ENCODE measurements at places on chromosomes 16 and 17. TPM values are rescaled to one million over a fixed set of nuclear protein-coding genes. Genes with fewer than 3 reads are reported as not detected.
A peak's percentile ranks its signal among the peaks of the same experiment; 100 is the strongest.

DNA sequence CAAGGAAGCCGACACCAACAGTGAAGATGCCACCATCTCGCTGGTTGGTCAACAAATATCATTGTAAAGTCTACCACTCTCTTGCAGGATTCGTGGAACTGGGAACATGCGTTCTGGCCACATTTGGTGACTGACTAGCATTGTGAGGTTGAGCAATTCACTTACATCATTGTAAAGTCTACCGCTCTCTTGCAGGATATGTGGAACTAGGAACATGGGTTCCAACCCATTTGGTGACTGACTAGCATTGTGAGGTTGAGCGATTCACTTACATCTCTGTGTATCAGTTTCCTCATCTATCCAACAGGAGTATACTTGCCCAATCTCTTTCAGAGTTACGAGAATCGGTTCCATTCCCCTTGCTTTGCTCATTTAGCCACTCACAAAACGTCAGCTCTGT, 42.6 kb upstream of the RPH3AL start:
- H3K36me3 ChIP-seq, result no peaks in the 10 kb centered on the region
- H3K27ac ChIP-seq, result no peak overlapping the region
- H3K4me3 ChIP-seq, result no peak overlapping the region
- no peak for DNase-seq
- H3K4me1 ChIP-seq, result peaks cover 11% of the 10 kb centered on the region
- H3K27me3 ChIP-seq, result no peaks in the 10 kb centered on the region

- H3K4me1 ChIP-seq, result no peaks in the 10 kb centered on the region
- H3K4me3 ChIP-seq, result no peak overlapping the region
- peaks cover 9% of the 10 kb centered on the region for H3K27me3 ChIP-seq
These were observed 35.6 kb upstream of the GAS7 start for GRCh38 chr17:10234033-10234432.

DNA sequence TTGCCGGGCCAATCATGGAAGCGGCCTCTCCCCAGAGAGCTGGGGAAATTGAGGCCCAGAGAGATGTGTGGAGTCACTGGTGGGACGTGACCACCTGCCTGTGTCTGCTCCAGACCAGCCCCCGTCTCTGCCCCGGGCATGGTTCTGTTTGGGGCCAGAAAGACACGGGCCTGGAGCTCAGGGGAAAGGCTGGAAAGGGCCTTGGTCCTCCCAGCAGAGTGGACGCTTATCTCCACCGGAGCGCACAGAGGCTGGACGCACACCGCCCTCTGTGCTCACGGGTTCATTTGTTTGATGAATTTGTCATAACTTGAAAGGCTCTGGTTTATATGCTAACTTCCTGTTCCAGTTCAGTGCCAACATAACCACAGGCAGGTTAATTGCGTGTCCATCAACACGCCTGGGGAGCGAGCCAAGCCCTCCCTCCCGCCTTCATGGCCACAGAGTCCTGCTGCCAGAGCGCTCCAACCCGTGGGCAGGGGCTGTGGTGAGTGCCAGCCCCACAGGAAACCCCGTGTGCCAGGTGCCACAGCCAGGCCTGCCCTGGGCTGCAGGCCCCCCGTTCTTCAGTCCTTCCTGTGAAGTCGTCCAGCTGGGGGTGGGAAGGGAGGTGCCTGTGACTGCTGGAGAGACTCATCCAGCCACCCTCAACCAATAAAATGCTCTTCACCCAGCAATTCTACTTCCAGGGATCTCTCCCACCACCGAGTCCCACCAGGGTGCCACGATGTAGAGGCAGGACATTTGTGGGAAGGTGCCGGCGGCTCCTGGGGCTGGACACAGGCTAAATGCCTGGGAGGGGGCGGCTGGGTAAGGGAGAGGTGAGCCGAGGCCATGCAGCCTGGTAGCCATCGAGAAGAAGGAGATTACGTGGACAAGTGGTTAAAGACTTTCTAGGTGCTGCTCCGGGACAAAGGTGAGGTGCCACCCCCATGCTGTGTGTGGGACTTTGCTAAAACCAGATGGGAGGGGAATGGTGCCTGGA, 29.4 kb upstream of the BAHCC1 start:
- peaks cover 8% of the 10 kb centered on the region for H3K4me1 ChIP-seq
- peak overlapping the region; percentile 56 for H3K27ac ChIP-seq
- no peak overlapping the region for H3K4me3 ChIP-seq
- peaks cover 42% of the 10 kb centered on the region for H3K27me3 ChIP-seq

- H3K36me3 ChIP-seq, result no peaks in the 10 kb centered on the region
- H3K27ac ChIP-seq, result peak overlapping the region; percentile 68
- peaks cover 23% of the 10 kb centered on the region for H3K4me1 ChIP-seq
- peaks cover 49% of the 10 kb centered on the region for H3K27me3 ChIP-seq
- DNase-seq, result no peak
These were observed 1.2 kb upstream of the FGF11 start for GRCh38 chr17:7437950-7438614.

DNA sequence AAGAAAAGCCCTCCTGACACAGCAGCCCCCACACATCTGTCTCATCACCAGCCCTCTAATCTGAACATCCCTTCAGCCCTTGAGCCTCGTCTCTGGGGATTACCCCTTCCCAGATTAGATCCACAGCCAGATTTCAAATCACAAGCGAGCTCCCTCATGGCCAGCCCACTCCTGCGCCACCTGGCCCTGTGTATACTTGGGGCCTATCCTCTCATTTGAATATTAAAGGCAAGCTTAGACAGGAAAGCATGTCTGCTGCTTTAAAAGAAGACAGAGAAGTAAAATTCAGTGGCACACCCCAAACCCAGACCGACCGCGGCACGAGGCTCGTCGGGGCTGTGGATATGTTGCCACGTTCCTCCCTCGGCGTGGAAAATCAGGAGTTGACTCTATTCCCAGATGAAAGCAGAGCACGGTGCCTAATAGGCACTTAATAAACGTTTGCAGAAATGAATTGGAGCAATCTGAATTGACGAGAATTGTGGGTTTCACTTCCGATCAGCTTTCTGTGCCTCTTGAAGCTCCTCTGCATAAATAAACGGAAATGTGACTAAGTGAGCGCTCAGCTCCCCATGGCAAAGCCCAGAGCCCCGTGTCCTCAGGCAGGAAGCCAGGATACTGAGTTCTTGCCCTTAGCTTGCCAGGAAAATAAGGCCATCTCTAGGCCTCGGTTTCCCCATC, 108.0 kb downstream of the CCDC182 start:
- H3K4me3 ChIP-seq, result no peak overlapping the region
- no peaks in the 10 kb centered on the region for H3K4me1 ChIP-seq
- peaks cover 25% of the 10 kb centered on the region for H3K36me3 ChIP-seq
- no peaks in the 10 kb centered on the region for H3K27me3 ChIP-seq
- peak overlapping the region; percentile 59 for H3K27ac ChIP-seq

DNA sequence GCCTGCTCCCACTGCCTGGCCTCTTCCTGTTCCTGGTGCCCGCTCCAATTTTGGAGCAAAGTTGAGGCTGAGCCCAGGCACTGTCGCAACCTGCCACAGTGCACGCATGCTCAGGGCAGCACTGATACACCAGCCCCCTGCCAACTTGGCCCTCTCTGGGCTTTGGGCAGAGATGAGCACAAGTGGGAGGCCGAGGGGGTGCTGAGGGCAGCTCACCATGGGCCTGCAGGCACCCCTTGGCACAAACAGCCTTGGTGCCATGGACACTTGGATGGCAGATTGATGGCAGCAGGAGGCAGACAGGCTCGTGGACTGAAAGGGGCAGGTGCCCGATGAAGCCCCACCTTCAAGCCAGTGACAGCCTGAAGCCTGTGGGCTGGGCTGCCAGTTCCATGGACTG, 42.9 kb downstream of the PIGL start:
- no peak overlapping the region for H3K4me3 ChIP-seq
- no peak for DNase-seq
- no peaks in the 10 kb centered on the region for H3K27me3 ChIP-seq
- no peak overlapping the region for H3K27ac ChIP-seq
- peaks cover 2% of the 10 kb centered on the region for H3K4me1 ChIP-seq

GRCh38 chr17:78823282-78824046, 17.1 kb downstream of the USP36 start:
- H3K36me3 ChIP-seq, result peaks cover 44% of the 10 kb centered on the region
- H3K4me1 ChIP-seq, result no peaks in the 10 kb centered on the region
- H3K27me3 ChIP-seq, result no peaks in the 10 kb centered on the region
- H3K27ac ChIP-seq, result no peak overlapping the region
- no peak for DNase-seq
- H3K4me3 ChIP-seq, result no peak overlapping the region

DNA sequence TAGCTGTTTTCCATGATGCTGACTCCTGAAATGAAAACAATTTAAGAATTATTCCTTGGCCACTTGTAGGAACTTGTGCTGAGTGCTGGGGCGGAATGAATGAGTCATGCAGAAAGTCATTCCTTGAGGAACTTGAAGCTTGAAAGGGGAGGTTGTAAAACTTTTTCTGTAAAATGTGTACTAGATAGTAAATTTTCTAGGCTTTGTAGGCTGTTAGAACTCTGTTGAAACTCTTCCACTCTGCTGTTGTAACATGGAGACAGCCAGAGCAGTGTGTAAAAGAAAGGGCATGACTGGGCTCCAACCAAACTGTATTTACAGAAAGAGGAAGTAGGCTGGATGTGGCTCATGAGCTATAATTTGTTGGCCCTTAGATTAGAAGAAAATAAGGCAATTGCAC, 46.1 kb downstream of the ABCA8 start:
- no peak overlapping the region for H3K4me3 ChIP-seq
- no peak overlapping the region for H3K27ac ChIP-seq
- no peak for DNase-seq
- peaks cover 2% of the 10 kb centered on the region for H3K36me3 ChIP-seq
- peaks cover 7% of the 10 kb centered on the region for H3K4me1 ChIP-seq

DNA sequence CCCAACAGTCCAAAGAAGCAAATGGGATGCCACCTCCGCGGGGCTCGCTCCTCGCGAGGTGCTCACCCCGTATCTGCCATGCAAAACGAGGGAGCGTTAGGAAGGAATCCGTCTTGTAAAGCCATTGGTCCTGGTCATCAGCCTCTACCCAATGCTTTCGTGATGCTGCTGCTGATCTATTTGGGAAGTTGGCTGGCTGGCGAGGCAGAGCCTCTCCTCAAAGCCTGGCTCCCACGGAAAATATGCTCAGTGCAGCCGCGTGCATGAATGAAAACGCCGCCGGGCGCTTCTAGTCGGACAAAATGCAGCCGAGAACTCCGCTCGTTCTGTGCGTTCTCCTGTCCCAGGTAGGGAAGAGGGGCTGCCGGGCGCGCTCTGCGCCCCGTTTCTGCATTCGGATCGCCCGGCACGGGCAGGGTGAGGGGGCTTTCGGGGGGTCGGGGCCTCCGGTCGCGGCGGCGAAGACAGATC, at the start of gene CDH13:
TSS of gene CDH13 (plus strand) at position 179 of the 471 bp plus-strand sequence.
- peak within 1 kb of the TSS; percentile 69 for H3K4me3 ChIP-seq
- H3K36me3 ChIP-seq, result no peaks in the 10 kb centered on the region
- peaks cover 84% of the 10 kb centered on the region for H3K27me3 ChIP-seq
- no peak for DNase-seq

GRCh38 chr17:27236717-27237315, 57.1 kb upstream of the WSB1 start:
- H3K36me3 ChIP-seq, result no peaks in the 10 kb centered on the region
- H3K27ac ChIP-seq, result no peak overlapping the region
- peak; percentile 52 for DNase-seq
- H3K4me1 ChIP-seq, result peaks cover 19% of the 10 kb centered on the region
- no peak overlapping the region for H3K4me3 ChIP-seq

GRCh38 chr16:13793841-13794409, 126.0 kb upstream of the ERCC4 start:
- no peak overlapping the region for H3K27ac ChIP-seq
- H3K4me3 ChIP-seq, result no peak overlapping the region
- peaks cover 20% of the 10 kb centered on the region for H3K27me3 ChIP-seq
- H3K4me1 ChIP-seq, result no peaks in the 10 kb centered on the region
- DNase-seq, result no peak

DNA sequence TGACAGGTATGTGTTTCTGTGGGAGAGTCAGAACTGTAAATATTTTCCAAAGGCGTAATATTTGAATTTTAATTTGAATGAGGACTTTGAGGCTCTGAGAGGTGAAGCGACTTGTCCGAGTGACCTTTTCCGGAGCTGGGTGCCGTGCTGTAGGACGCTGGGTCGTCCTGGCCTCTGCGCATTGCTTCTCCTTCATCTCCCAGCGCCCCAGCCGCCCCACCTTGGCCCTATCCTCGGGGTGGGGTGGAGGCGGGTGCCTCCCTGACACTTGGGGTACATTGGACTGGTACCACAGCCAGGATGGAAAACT, 147.8 kb downstream of the SPECC1 start:
- peaks cover 10% of the 10 kb centered on the region for H3K4me1 ChIP-seq
- H3K27ac ChIP-seq, result peak overlapping the region; percentile 96
- no peak for DNase-seq
- H3K4me3 ChIP-seq, result no peak overlapping the region
- peaks cover 7% of the 10 kb centered on the region for H3K27me3 ChIP-seq
- peaks cover 6% of the 10 kb centered on the region for H3K36me3 ChIP-seq

DNA sequence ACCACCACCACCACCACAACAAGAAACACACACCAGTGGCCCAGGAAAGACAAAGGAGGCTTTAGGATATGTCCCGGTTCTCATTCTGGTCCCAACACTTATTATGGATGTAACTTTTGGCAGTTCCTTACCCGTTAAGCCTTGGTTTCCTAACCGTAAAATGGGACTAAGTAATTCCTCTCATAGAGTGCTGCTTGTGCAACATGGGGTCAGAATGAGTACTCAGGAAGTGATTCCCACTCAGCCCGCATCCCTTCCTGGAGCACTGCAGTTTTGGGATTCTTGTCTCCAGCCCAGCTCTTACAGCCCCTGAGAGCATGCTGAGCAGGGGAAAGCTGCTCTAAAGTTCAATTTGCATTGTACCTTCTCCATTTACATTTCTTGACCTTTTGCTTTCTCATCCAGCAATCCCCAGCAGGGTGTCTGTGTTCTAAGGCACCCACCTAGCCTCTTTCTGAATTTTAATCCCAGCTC, 262.6 kb downstream of the PRKCA start:
- H3K27me3 ChIP-seq, result no peaks in the 10 kb centered on the region
- no peaks in the 10 kb centered on the region for H3K36me3 ChIP-seq
- H3K4me3 ChIP-seq, result no peak overlapping the region

- H3K27me3 ChIP-seq, result no peaks in the 10 kb centered on the region
- H3K36me3 ChIP-seq, result peaks cover 3% of the 10 kb centered on the region
- H3K27ac ChIP-seq, result peak within 1 kb of the TSS; percentile 98
- DNase-seq, result peak; percentile 97
These were observed at the start of gene ANKRD11 for GRCh38 chr16:89490439-89491237. ANKRD11 (minus strand) TSS chr16:89490561; CDS start chr16:89317019, 173,542 bp downstream.

DNA sequence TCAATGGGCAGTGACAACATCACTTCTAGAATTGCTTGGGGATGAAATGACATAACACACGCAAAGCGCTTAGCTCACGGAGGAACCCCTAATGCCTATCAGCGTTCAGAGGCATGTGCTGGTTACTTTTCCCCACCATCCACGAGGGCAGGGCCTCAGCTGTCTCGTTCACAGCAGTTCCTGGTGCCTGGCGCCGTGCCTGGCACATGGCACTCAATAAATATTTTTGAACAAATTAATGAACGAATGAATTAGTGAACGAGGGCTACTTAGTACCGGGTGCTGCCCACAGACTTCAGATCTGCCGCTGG, 14.1 kb upstream of the CIBAR2 start:
- no peak for DNase-seq
- no peak overlapping the region for H3K27ac ChIP-seq
- peaks cover 20% of the 10 kb centered on the region for H3K27me3 ChIP-seq
- H3K4me1 ChIP-seq, result peaks cover 8% of the 10 kb centered on the region
- H3K4me3 ChIP-seq, result no peak overlapping the region

C16orf92 gene
- total RNA-seq, result not detected

PMP22 gene
- 0.93 TPM for total RNA-seq

HEATR9 gene
- not detected for total RNA-seq

ALOX12B gene
- total RNA-seq, result 0.41 TPM

FBXL16 gene
- total RNA-seq, result 4.3 TPM

WDR59 gene
- total RNA-seq, result 154 TPM

C16orf89 gene
- total RNA-seq, result not detected
